ENCODE measurements at places on chromosomes 13 and 19.
A peak's percentile ranks its signal among the peaks of the same experiment; 100 is the strongest.

DNA sequence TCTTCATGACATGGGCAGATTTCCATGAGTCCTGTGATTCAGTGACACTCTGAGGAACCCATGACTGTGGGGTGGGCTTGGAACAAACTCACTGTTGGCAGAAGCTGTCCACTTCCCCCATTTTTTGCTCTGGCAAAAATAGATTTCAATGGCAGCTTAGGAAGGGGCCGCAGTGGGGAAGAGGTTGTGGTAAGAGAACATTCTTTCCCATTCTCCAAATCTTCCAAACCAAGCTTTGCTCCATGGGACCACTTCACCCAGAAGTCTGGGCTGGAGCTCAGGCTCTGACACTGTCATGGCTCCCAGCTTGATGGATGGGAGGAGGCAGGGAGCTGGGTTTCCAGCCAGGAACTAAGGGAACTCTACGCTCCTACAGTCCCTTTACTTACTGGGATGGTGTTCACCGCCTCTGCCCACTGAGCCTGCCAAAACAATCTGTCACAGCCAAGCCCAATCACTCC, 24.9 kb upstream of the MEDAG start:
- no peak for DNase-seq

DNA sequence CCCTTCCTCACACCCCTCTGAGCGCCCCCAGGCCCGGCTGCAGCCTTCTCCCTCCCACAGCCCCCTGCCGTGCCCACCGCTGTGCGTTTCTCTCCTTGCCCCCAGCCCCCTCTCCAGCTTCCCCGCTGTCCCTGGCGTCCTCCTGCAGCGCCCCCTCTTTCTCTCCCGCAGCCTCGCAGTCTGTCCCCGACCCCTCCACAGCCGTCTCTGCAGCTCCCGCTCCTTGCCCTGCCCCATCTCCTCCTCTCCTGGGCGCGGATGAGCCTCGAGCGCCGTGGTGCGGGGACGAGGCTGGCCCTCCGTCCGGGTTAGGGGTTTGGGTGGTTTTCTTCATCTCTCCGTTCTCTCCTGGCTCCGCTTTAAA, 1.1 kb downstream of the KMT5C start:
- DNase-seq = no peak

DNA sequence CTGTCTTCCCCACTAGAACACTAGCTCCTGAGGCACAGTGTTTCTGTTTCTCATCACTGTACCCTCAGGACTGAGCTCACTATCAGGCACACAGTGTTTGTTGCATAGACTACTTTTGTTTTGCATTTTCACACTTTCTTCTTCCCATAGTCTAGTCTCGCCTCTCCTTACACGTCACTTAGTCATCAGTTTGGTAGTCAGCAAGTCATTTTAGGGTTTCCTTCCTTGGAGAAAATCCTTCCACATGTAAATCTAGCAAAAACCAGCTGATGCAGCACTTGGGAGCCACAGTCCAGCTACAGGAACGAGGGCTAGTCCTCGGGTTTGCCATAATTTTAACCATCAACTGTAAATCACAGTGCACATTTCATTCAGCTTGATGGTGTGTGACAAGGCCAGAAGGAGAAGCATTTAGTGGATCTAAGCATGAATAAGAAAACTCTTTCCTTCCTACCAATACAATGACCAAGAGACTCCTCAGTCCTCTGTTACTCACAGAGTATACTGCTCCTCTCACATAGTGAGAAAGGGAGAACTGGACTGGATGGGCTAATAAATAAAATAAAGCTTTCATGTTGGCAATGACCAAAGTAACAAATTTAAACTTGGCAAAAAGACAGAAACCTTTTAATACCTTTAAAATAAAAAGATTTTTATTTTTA, 221.0 kb downstream of the KLF12 start:
- no peak for DNase-seq

GRCh38 chr19:12774588-12775555, at the start of gene HOOK2:
HOOK2 (minus strand) TSS chr19:12775552; CDS start chr19:12775449, 103 bp downstream.
- no peak for DNase-seq

- DNase-seq = no peak
These were observed 279.6 kb downstream of the KLF5 start for GRCh38 chr13:73338389-73338788.

DNA sequence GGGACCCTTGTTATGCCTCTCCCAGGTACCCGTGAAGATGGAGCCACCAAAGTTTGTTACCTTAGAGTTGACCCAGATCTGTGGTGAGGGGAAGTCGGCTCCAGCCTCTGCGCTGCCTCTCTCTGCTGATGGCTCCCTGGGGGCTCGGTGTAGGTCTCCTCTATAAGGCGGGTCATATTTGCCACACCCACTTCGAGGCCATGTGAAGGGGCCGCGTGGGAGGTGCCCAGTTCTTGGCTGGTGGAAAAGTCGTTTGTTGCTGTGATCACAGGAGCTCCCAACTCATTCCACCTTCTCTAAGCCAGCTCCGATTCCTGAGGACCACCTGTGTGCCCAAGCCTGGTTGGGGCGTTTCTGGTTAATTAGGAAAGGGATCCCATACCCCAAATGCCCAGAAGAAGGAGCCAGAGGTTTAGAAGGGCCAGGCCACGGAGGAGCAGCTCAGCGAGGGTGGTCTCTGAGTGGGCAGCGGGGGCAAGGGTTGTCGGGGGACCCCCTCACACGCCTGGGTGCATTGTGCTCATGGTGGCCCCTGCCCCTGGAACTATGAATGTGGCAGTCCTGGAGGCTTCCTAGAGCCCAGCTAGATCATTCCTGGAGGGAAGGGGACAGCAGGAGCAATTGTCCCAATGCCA, 296.5 kb downstream of the ZNF536 start:
- no peak for DNase-seq

DNA sequence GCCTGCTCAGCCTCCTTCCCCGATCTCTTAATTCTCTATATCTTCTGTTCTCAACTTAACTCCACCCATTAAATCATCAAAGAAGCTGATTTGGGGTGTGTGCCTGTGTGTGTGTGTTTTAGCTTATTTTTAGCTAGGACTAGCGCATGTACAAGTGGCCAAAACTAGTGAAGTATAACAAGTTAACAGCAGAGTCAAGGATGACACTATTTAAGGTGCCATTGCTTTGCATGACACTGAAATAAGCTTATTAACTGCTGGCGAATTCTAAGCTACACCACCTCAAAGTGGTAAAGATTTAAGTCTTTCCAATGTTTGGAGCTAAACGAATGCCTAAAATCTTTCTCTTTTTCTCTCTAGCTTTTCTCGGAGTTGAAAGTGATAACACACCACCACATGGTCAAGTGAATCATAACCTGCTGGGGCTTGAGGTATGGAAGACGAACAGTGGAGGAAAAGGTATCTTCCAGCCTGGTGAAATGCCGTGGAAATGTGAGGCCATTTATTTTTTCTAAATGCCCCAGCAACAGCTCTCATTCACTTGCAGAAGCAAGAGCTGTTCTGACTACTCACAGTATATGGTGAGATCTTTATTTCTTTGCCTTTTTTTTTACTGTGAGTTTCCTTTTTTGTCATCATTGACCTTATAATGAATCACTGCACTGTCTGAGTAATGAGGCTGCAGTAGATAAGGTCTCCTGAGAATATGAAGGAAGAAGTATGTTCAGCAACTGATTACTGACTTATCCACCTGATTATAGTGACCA, 570.3 kb downstream of the PCDH9 start:
- no peak for DNase-seq

DNA sequence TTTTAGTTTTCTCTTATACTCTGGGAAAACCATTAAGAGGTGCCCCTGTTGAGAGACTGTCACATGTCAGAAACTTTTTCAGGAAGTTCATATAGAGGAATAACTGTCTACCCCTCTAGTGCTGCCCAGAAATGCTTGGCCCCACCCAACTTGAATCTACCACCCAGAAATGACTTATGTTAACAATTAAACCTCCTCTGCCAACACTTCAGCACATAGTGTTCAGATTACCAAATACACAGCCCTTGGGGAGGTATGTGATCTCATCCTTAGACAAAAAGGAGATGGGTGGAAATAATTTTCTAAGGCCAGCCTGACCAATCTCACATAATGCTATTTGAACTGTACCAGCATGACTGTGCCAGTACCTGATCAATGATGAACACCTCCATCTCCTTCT, 35.6 kb downstream of the CCDC169 start:
- DNase-seq = no peak

GRCh38 chr13:101739382-101740178, 287.1 kb downstream of the ITGBL1 start:
- DNase-seq = no peak

- no peak for DNase-seq
These were observed 139.6 kb downstream of the STOML3 start for GRCh38 chr13:38850868-38851626.

GRCh38 chr19:8526345-8527091, 12.6 kb upstream of the ZNF414 start:
- DNase-seq = peak; percentile 43

- no peak for DNase-seq
These were observed 48.0 kb upstream of the ITM2B start for GRCh38 chr13:48185018-48185417.

DNA sequence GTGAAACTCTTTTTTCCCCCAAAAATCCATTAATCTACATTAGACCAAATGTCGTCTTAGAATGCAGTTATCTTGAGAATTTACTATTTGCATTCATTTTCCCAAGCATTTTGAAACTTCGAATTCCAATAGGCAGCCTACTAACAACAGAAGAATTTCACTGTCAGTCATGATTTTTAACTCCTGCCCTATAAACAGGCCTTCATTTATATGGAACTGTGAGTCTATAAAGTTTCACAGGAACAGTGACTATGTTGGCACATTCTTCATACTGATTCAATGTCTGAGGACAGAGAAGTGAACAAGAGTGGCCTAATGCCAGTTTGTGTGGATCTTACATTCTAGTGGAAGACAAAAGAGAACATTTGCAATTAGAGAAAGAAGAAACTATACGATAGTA, 198.0 kb downstream of the PCDH17 start:
- DNase-seq = no peak

- DNase-seq = no peak
These were observed 2.9 kb upstream of the C2CD4C start for GRCh38 chr19:411723-412355.

DNA sequence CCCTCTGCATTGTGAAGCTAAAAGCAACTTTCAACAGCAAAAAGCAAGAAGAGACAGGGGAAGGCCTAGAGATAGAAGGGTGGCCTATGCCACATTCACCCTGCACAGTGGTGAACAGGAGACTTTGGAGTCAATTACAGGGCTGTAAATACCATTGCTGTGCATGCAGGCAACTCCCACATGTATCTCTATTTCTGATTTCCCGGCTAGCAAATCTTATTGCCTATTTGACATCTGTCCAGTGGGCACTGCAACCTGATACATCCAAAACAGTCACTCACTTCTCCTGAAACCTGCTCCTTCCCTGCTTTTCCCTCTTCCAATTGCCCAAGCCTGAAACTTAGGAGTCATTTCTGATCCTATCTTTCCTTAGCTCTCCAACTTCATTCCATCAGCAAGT, 13.4 kb downstream of the RUBCNL start:
- no peak for DNase-seq

- no peak for DNase-seq
These were observed 3.5 kb upstream of the TEX26 start for GRCh38 chr13:30928978-30929377.

All from activated B cell treated with CpG ODN at 0.5 μM for 24 hours (primary cell).